NCI-H69 (cell line): ENCODE measurements at places on chromosomes 5 and 9.

- DNase-seq: no peak
Observed at GRCh38 chr5:130052752-130053151, 148.5 kb downstream of the CHSY3 start.

- DNase-seq: peak; percentile 86
Observed at GRCh38 chr9:38182321-38182720, 113.3 kb upstream of the SHB start.

GRCh38 chr5:91474201-91474600 is 91.1 kb upstream of the ARRDC3 start:
- no peak for DNase-seq

GRCh38 chr9:129235931-129236331 is 57.9 kb upstream of the IER5L start:
- no peak for DNase-seq

- DNase-seq: peak; percentile 73
Observed at GRCh38 chr5:80615266-80615914, 39.1 kb upstream of the MSH3 start.

- DNase-seq: no peak
Observed at GRCh38 chr9:128820665-128821583, 2.6 kb downstream of the ENDOG start.

GRCh38 chr5:42593591-42593990 is 163.0 kb upstream of the CCDC152 start:
- DNase-seq: no peak

GRCh38 chr5:158700231-158701006 is 399.3 kb downstream of the EBF1 start:
- DNase-seq: no peak

DNA sequence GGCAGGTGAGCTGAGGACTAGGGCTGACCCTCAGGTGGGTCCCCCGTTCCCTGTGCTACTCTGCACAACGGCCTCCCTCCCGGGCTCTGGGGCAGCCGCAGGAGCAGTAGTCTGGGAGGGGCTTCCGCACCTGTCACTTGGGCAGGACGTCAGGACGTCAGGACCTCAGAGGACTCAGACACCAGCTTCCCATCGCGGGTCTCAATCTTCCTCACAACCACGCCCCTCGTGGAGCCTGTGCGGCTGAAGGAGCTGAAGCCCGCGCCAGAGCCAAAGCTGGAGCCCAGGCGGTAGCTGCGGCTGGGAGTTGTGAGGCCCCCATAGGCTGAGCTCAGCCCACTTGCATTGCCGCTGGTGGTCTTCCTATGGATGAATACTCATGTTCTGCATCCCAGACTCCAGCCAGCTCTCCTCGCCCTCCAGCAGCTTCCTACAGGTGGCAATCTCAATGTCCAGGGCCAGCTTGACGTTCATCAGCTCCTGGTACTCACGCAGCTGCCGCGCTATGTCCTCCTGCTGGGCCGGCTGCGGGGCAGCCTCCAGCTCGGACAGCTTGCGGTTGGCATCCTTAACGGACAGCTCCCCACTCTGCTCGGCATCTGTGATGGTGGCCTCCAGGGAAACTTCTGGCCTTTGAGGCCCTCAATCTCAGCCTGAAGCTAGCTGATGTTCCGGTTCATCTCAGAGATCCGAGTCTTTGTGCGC is 381.4 kb upstream of the RGMB start:
- DNase-seq: no peak

DNA sequence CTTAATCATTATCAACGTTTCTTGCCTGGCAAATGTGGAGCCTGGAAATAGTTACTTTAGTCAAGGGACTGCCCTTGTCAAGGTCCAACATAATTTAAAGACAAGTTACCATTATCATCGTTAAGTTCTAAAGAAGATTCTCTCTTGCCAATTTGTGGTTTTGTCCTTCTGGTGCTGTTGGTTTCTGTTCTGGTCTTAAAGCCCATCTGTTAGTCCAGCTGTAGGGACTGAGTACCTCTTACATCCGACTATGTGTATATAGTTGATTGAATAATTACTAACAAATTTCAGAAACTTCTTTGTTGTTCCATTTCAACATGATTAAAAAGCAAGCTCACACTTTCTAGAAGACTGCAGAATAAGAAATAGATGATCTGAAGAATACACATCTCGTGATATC is 1854.9 kb downstream of the MAT2B start:
- no peak for DNase-seq

- DNase-seq: peak; percentile 16
Observed at GRCh38 chr5:141677415-141677814, 4.6 kb downstream of the ARAP3 start.

- DNase-seq: no peak
Observed at GRCh38 chr9:121601194-121601593, 50.2 kb upstream of the DAB2IP start.

DNA sequence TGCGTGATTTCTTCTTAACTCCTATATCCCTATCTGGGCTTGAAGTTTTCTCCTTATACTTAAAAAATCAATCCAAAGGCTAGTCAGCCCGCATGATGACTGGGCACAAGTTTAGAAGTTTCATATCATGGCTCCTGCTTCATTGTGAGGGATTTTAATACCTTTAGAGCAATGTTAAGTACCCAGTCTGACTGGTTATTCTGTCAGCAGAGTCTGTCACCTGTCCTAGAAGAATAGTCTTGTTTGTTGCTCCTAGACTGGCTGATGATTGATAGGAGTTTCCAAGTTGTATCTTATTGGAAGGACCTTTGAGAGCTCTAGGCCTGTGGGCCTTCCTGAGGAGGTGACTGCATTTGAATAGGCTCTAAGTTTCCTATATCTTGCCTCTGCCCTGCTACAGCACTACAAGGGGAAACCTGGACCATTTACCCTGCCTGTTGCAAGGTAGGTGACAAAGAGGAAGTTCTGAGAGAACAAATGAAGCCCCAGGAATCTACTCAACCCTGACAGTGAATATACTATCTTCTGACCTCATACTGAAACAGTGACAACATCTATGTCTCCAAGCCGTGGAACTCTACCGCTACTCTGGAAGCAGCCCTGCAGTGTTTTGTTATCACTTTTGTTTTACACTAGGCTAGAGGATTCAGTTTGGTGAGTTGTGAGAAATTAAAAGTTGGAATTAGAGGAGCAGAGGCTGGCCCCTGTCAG is 66.5 kb downstream of the F2RL2 start:
- no peak for DNase-seq

DNA sequence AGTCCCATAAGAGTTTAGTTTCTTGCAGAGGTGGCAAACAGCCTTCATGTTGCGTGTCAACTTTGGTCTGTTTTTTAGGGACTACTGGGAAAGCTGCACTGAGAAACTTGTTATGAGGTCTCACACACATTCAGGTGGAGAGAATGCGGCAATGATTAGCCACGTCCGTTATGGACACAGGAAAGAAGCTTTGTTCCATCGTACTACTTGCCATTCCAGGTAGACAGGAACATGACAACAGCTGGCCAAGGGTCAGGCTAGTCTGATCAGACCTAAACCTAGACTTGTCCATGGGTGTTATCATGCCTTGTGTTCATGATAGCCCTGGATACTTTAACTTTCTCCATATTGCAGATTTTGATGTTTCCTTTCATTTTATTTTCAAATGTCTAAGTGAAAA is 113.2 kb downstream of the ZNF608 start:
- DNase-seq: no peak

GRCh38 chr5:146607659-146608332 is 91.8 kb upstream of the GPR151 start:
- peak; percentile 38 for DNase-seq

GRCh38 chr5:142654578-142655058 is 31.3 kb downstream of the FGF1 start:
- DNase-seq: no peak

GRCh38 chr9:113665064-113665463 is 201.5 kb downstream of the RGS3 start:
- no peak for DNase-seq

DNA sequence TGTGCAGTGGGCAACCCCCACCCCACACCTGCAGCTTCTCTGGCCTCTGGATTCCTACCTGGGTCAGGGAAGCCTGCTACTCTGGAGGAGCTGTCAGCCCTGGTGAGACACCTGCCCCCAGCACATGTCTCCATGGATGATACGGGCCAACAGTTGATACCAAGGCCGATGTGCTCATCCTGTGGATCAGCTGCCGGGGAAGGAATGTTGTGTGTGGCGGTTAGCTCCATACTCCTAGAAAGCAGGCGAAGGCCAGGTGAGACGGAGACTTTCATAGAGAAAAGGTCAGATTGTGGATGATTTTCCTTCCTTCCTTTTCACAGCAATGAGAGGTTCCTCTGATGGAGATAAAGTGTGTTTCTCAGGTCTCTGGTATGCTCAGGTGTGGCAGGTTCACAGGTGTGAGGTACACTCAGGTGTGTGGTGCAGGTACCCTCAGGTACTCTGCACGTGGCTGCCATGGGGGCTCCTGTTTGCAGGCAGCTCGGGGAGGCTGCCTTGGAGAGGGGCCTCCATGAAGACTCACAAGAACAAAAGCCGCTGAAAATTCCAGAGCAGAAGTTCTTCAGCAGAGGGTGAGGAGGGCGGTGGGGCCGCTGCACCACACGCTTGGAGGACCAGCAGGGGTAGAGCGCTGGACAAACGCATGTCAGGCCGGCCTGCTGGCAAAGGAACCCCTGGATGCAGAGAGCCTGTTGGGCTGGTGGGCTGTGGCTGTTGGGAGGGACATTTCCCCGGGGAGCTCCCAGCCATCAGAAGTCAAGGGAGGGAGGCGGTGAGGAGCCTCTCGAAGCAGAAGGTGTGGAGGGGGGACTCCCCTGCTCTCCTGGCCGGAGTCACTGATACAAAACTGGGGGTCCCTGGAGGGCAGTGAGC is 5.1 kb upstream of the AHRR start:
- no peak for DNase-seq

DNA sequence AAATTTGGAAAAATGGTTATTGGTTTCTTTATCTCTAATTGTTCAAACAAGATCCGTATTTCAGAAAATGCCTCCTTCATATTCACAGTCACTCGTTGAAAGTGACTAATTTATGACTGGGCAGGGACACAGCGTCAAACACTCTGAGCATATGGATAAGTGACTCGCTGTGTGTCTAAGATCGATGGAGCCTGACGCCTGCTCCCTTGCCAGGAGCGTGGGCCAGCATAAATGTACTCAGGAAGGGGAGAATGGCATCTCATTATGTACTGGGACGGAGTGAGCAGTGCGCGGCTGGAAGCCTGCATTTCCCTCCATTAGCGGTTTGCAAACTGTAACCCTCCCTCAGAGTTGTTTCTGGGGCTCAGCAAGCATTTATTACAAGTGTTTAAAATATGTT is 79.8 kb upstream of the CAST start:
- DNase-seq: peak; percentile 98

DNA sequence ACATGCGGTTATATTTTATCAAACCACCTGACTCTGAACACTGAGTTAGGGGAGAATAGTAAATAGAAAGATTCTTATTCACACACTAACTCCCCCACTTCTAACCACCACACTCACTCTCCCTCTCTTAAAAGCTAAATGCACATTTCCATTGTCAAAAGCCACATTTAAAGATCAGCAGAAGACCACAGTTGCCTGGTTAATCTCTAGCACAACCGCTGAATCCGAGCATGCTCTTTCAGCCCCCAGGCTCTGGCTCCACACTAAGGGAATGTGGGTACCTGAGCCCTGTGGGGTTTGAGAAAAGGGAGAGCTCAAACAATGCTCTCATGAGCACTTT is 35.7 kb downstream of the PFDN1 start:
- DNase-seq: no peak

DNA sequence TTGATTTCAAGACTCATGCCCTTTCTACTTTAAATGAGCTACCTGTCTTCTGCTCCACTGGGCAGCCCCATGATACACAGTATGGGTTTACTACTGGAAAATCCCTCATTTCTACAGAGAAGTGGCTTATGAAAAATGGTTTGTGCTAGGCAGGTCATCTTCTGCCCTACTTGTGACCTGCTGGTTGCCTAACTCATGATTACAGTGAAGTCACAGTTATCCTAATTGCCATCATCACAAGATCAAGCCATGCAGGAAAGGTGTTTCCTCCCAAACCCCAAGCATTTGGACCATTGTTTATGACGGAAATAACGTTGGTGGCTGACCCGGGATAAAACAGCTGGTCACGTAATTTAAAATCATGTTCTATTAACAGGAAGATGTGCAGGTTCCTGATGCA is 330.6 kb downstream of the ACTL7B start:
- DNase-seq: no peak

- no peak for DNase-seq
Observed at GRCh38 chr5:38751103-38751502, 94.7 kb upstream of the OSMR start.

DNA sequence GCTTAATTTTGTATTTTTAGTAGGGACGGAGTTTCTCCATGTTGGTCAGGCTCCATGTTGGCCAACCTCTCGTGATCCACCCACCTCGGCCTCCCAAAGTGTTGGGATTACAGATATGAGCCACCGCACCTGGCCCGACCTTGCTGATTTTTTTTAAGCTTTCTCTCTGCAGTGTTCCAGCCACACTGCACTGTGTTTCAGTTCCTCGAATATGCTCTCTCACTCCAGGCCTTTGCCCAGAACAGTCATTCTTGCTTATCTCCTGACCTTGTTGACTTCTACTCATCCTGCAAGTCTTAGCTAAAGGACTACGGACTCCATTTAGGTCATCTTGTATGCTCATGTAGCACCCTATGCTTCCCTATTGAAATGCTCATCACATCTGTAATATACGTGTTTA is 3.3 kb downstream of the SNAPC3 start:
- DNase-seq: no peak

DNA sequence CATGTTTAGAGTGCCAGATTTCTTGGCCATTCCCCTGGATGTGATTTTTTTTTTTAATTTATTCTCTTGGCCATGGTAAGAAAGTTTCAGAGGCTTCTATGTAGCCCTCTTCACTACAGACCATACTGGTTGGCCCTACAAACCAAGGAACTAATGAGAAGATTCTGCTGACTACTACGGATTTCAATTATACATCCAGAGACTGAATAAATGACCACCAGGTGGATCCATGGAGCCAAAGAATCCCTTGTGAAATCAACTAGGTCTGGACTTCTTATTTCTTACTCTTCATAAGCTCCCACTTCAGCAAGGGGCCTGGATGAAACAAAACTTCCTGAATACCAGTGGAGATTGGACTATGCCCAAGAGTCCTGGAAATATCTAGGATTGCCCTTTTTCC is 27.6 kb downstream of the ZNF622 start:
- peak; percentile 25 for DNase-seq

DNA sequence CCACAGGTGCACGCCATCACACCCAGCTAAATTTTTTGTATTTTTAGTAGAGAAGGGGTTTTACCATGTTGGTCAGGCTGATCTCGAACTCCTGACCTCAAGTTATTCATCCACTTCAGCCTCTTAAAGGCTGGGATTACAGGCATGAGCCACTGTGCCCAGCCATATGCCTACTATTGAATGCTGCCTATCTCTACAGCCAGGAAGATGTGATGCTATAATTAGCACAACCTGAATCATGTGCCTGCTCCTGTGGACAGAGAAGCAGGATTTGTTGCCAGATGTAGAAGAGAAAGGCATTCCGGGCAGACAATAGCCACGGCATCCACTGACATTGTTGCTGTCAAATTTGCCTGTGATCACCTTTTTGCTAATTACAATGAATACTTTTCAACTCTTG is 24.4 kb upstream of the MLLT3 start:
- DNase-seq: peak; percentile 84

DNA sequence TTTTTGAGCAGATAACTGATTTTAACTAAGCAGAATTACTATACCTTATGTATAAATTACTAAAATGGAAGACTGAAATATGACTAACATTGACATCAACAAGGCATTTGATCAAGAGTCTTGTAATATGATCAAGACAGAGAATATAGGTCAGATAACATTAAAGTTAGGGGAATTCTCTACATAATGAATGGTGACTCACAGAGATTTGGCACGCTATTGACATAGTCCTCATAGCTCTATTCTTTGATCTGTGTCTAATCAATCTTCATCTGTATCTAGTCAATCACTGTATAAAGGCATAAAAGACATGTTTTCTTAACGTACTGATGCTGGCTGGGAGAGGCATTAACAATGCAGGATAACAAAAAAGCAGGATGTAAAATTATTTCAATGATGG is 17.4 kb downstream of the ABITRAM start:
- DNase-seq: no peak
